Dermis blood vessel endothelial cell (primary cell): ENCODE measurements at places on chromosomes 13 and 19. TPM values are rescaled to one million over a fixed set of nuclear protein-coding genes. Genes with fewer than 3 reads are reported as not detected.

- no peak for DNase-seq
These were observed 46.8 kb downstream of the FAM124A start for GRCh38 chr13:51269039-51269438.

PIK3R2 gene
- total RNA-seq = 4.8 and 9.7 TPM in 2 replicates

DNA sequence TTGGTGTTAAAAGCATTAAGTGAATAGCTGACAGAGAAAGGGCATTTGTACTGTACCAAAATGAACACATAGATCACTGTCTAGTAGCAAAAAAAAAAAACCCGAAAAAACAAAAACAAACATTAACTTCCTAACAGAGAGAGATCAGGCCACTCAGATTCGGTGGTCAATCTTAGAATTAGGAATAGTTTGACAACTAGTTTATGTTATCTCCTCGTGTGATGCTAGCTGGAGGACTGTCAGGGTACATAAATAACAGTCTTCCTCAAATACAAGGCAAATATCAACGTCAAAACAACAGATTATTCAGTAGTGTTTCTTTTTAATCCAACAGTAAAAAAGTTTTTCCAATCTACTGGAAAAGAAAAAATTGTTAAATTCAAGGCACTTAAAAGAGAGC lies 1.7 kb downstream of the ZMYM5 start:
- DNase-seq = no peak

GRCh38 chr19:30338878-30339623 lies 33.1 kb upstream of the ZNF536 start:
- no peak for DNase-seq

GRIK5 gene
- 0.05 and 0.17 TPM in 2 replicates for total RNA-seq

DNA sequence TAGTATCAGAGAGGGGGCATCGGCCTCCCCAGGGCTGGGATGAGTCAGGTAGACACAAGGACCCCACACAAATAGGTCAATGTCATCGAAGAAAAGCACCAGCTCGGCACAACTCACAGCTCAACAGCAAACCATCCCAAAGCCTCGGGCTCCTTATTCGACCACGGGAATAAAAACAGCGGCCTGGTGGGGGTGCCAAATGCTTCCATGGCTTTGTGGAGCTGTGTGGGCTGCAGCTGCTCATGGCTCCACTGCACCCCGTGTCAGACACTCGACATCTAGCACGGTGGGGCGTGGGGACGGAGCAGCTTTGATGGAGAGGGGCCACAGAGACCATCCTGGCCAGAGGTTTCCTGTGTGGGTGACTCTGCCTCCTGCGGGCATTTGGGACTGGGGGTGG lies 212.5 kb upstream of the SOX1 start:
- no peak for DNase-seq

DNA sequence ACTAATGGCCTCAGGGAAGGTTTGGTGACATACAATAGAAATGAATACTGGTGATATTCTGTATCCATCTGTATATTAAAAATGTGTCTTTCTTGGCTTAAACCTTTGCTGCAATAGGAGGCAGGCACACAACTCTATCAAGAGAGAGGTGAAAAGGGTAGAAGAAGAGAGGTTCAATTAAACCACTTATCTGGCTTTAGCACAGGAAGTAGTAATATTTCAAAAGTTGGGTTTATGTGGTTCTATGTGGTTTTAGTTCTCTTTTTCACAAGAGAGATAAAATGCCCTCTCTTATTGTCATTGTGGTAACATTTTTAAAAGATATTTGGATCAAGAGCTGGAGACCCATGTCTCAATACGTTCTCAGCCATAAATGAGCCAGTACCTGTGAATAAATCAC lies 146.2 kb upstream of the FNDC3A start:
- DNase-seq = no peak

MAB21L1 gene
- 0.17 TPM in 1 of 2 replicates, not detected in the other for total RNA-seq

DNA sequence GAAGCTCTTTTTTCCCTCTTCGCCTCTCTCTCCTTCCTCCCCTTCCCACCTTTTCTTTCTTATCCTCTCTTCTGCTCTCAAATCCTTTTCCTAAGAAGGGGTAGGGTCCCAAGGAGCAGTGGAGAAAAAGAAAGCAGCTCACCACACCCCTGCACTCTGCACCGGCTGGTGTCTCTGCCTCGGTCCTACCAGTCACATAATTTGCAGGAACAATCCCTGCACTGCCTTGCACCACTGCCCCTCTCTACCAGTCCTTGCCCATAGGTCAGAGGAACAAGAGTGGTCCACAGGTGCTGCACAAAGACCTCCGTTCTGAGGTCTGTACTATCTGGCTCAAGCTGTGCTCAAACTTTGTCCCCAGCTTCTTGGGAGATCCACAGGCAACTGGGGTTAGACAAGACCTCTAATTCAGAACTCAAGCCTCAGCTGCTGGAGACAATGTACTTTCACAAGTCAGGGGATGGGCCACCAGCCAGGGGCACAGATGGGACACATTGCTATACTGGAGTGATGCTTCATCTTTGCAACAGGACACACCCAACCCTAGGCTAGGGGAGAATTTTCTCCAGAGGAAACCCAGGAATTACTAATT lies 125.4 kb upstream of the ZNF507 start:
- no peak for DNase-seq

GRCh38 chr13:39559847-39560246 lies 43.1 kb downstream of the LHFPL6 start:
- no peak for DNase-seq

PLIN5 gene
- total RNA-seq = 4.7 and 11.7 TPM in 2 replicates

ZNF584 gene
- total RNA-seq = 8.2 and 12.0 TPM in 2 replicates

DNA sequence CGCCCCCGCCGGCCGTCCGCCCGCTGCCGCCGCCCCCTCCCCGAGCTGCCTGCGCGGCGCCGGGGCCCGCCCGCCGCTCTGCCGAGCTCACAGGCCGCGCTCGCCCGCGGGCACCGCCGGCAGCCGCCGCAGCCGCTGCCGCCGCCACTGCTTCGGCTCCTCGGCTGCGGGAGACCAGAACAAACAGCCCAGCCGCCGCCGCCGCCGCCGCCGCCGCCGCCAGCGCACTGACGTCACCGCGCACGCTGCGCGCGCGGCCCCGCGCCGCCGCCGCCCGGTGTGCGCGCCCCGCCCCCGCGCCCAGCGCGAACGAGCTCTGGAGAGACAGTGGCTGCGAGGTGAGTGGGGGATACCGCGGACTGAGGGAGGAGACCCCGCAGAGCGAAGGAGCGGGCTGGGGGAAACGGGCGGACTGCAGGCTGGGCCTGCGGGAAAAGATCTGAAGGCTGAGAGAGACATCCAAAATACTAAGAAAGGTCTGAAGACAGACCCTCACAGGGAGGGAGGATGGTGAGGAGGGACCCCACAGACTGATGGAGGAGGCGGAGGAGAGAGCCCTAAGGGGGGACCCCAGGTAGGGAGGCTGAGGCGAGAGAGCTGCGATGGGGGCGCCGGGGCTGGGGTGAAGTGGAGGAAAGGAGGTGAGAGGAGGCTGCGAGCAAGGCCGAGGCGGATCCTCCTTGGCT lies at the start of gene BRD4:
Gene BRD4 (minus strand): TSS at position 229 of the 686 bp plus-strand sequence. CDS start 59,440 bp downstream, outside the sequence.
- peak; percentile 74 for DNase-seq

KCNRG gene
- total RNA-seq = 4.0 and 12.4 TPM in 2 replicates

DNA sequence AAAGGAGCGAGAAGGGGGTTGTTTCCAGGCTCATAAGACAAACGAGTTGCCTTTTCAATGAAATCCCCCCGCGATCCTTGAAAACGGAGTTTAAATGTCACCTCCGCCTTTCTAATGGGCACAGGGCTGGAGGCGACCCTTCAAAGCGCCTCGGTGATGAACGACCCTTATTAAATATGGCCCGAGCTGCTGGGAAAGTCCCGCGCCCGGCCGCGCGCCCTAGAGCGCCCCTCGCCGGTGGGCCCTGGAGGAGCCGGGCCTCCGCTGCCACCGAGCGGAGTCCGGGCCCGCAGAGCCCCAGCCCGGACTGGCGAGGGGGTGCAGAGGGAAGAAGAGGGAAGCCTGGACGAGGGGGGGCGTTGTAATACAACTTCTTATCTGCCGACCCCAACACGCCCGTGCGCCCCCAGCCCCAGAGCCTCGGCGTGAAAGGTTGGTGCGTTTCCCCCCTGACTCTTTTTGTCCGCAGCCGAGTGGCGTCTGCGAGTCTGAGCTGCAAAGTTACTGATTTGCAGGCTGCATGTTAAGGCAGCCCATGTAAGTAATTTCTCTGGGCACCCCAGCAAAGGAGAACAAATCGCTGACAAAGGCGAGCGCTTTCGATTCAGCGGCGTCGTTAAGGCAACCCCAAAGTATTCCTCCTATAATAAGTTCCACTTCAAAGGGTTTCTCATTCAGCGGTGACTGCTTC lies 11.9 kb downstream of the ZIC5 start:
- DNase-seq = no peak

DNA sequence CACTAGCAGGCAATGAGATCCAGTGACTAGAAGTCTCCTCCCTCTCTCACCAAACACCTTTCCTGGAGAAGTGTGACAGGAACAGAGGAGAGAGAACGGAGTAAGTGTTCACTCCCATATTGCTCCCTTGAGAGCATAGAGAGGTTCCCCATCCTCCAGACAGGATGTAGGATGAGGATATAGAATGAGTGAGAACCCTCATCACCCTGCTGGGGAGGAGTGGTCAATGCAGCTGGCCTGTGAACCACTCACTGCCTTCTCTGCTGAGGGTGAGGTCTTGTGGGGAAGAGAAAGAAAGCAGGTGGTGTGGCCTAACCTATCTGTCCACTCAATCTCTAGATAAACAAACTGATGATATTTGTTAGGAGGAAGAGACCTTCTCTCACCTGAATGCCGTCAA lies 386.6 kb downstream of the PCDH20 start:
- no peak for DNase-seq

ZNF541 gene
- 0.33 and 1.2 TPM in 2 replicates for total RNA-seq

TEKTIP1 gene
- not detected in 2 replicates for total RNA-seq

GRCh38 chr13:66574606-66575005 lies 655.5 kb downstream of the PCDH9 start:
- DNase-seq = no peak

RASGRP4 gene
- total RNA-seq = not detected in 2 replicates

DNA sequence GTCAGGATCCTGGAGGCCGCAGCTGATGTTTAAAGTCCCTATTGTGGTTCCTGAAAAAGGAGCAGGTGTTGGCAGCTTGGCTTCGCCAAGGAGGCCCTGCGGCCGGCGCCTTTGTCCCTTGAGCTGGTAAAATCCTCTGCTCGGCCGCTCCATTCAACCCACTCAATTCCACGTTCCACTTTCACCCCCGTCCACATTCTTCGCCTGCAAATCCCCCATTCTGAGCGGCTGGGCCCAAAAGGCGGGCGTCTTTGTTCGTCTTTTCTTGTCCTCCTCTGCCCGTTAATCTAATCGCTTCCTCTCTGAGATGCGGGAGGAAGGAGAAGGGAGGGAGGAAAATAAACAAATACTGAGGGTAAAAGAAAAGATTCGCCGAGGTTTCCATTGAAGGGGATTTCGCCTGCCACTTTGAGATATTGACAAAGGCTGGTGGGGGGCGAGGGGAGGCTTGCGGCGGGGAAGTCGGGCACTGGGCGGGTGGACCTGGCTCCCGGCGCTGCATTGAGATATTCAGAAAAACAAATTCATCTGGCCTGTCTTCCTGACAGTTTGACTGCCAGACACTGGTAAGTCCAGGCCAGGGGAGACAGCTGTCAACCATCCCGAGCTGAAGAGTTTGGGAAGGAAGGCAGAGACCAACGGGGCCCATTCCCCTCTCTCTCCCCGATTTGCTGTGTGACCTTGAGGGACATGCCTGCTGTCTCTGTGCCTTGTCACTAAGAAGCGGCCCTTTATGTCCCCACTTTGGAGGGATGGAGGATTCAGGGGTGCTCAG lies 37.6 kb downstream of the ZNRF4 start:
- DNase-seq = no peak

ADM5 gene
- total RNA-seq = 0.70 and 1.5 TPM in 2 replicates

- DNase-seq = no peak
These were observed 2.2 kb downstream of the CLIP3 start for GRCh38 chr19:36030264-36031148.

- peak; percentile 61 for DNase-seq
These were observed 47.0 kb downstream of the SMIM24 start for GRCh38 chr19:3433313-3433712.

DNA sequence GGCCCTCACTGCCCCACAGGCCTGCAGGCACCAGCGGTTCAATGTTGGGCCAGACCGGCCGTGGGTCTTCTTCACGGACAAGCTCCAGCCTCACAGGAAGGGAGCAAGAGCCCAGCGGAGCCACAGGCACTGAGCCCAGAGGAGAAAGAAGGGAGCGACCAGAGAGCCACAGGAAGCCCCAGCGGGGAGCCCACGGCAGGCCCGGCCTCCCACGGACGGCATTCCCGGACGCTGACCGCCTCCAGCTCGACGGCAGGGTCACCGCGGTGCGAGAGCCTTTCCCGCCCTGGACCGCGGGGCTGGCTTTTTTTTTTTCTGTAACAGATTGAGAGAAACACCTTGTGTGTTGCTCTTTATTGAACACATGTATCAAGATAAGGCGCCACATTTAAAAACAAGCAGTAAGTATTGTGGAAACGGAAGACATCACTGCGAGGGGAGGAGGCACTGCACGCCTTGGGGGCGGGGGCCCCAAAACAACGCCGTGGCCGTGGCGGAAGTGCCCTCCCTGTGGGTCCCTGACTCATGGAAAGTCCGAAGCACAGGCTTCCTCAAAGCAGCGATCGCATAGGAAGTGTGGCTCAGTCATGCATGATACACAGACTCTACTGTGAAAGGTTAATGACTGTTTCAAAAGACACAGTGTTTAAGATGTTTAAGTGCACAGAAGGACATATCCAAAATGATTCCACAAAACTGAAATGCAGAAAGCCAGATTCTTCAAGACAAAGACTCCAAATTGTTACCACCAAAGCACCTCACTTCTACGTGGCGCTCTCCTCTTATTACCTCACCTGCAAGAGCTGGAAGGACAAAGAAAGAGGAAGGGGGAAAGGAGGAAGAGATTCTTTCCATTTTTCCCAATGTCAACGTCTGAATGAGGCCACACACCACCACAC lies 3.5 kb downstream of the RASA3 start:
- peak; percentile 97 for DNase-seq

DNA sequence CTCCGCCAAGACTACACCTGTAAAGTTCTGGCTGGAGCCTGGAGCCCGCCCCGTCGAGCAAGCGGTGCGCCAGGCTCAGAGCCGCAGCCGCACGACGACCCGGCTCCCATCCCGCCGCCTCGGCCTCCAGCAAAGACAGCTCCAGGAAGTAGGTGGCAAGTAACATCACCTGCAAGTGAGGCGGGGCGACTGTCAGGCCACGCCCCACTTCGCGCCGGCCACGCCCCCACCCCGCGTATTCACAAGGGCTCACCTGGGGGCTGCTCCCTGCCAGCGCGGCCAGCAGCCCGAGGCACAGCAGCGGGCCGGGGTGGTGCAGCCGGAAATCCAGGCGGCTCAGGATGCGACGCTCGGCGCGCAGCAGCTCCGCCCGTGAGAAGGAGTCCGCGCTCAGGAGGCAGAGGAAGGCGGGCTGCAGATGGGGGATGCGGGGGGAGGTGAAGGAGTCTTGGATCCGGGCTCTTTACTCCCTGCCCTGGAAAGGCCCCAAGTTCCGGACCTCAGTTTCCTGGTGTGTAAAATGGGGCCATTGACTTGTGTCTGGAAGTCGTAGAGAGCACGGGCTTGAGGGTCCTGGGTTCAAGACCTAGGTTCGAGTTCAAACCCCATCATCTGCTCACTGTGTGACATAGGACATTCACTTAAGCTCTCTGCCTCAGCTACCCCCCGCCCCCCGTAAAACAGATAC lies 3.2 kb downstream of the CCNP start:
- no peak for DNase-seq

ZNF575 gene
- 0.23 TPM in 1 of 2 replicates, not detected in the other for total RNA-seq

GRCh38 chr19:13840305-13841085 lies 36.4 kb upstream of the NANOS3 start:
- peak; percentile 49 for DNase-seq

PSPC1 gene
- total RNA-seq = 75.9 and 93.1 TPM in 2 replicates

AMH gene
- 1.3 and 1.5 TPM in 2 replicates for total RNA-seq
